SK-N-MC (cell line): ENCODE measurements at places on chromosomes 2 and 18.
A peak's percentile ranks its signal among the peaks of the same experiment; 100 is the strongest.

DNA sequence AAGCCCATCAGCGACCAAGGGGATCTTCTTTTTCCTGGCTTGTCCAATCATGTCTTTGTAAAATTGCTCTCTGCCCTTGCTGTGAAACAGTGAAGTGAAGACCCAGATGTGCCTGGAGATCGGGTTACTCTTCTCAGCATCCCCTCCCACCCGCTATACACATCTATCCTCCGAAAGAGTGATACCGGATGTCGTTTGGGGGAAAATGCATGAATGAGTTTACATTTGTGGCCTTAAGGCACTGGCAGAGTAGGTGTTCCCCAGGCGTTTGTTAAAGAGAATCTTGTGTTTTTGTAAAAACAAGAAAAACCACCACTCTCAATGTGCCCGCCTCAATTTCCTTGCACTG, 528.3 kb downstream of the CMPK2 start:
- no peak for DNase-seq

- no peak for DNase-seq
Observed at GRCh38 chr2:55877087-55877436, 46.5 kb downstream of the EFEMP1 start.

DNA sequence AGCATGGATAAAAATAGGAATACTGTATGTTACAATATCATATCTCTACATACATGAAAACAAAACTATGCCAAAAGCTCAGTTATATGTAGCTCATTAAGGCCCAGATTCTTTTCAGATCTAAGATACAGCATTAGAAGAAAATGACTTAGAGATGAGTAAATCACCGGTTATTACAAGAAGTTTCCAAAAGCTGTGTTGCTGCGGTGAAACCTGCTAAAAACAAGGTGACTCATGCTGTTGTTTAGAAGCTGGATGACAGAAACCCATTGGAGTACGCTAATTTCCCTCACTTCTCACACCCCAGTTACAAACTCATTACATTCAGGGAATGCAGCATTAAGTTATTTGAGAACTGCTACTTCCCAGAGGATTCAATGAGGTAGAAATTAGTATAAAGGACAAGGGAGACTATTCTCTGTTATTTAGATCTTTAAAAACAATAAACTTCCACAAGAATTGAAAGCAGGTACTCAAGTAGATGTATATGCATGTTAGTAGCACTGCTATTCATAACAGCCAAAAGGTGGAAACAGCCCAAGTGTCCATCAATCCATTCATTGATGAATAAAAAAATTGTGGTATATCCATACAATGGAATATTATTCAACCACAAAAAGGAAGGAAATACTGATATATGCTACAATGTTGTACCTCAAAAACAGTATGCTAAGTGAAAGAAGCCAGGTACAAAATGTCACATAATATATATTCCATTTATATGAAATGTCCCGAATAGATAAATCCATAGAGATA, 32.6 kb downstream of the RBKS start:
- DNase-seq: no peak

- DNase-seq: no peak
Observed at GRCh38 chr2:182652326-182652725, 63.7 kb upstream of the DNAJC10 start.

- no peak for DNase-seq
Observed at GRCh38 chr18:50152900-50153299, 42.0 kb downstream of the MYO5B start.

- no peak for DNase-seq
Observed at GRCh38 chr2:74099835-74100234, 47.9 kb downstream of the BOLA3 start.

DNA sequence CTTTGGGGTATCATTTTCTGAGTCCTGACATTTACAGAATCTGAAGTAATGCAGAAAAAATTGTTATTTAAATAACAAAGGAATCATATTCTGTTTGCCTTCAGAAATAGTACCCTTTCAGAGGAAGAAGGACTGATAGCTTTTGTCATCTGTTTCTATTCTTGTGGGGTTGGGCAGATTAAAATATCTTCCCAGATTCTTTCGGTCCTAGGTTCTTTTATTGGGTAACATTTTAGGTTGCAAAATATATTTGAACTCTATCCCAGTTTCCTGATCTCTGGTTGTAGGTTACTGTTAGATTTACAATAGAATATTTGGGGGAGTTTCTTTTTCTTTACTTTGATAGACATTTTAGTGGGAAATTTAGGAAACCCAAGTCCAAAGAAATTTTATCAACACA, 550.5 kb downstream of the SPAG16 start:
- DNase-seq: no peak

GRCh38 chr2:202015471-202015870, 18.2 kb upstream of the FZD7 start:
- DNase-seq: no peak

DNA sequence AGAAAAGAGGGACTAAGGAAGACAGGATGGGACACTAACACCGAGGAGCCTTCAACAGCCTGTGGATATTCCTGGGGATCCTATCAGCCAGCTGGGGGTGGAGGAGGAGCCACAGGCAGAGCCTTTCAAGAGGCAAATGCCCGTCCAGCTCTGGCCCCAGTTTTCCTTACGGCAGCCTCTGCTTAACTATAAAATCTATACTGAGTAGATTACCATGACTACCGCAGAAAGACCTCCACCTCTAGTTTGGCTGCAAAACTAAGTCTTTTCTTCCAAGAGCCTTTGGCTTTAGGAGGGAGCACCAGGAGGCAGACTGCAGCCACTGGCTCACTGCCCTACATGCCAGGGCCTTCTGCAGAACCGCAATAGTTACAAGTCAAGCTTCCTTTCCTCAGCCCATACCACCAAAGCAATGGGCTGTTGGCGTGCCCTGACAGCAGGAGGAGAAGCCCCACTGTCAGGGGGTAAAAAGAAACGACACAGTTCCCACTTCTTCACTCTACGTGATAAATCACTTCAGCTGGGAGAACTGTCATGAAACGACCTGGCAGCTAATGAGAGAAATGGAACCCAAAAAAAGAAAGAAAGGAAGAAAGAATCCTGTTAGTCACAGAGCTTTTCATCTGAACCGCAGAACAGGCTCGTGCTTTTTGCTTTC, 25.1 kb upstream of the CREB1 start:
- DNase-seq: no peak

- no peak for DNase-seq
Observed at GRCh38 chr2:164046040-164046439, 310.2 kb upstream of the FIGN start.

DNA sequence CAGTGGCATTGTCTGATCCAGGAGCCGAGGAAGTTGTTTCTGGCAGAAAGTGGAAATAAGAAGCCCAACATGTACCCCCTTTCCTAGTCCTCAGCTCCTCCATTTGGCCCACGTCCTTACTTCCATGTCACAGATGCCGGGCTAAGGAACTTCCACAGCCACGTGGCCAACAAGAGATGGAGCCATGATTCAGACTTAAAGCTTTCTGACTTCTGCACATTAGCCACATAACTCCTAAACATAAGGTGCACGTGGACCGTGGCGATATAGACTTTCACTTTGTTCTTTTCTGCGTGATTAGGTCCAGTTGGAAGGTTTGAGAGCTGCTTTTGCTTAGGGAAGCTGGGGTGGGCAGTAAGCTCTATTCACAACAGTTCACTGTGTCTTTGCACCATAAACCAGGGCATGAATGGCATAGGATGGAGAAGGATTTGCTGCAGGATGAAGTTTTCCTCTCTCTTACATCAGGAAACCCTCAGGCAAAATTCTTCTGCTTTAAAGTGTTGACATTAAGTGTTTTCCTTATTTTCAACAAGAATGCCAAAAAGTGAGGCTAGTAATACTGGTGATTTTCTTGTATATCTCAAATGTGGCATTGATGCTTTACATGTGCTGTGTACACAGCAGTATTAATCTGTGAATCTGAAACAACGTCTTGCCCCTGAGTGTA, 61.2 kb upstream of the RBM44 start:
- DNase-seq: peak; percentile 22

GRCh38 chr18:5747678-5748077, 147.6 kb downstream of the TMEM200C start:
- DNase-seq: no peak

GRCh38 chr18:13910501-13910900, 4.8 kb downstream of the MC2R start:
- DNase-seq: no peak

GRCh38 chr2:216001216-216002100, 11.9 kb downstream of the MREG start:
- no peak for DNase-seq

- no peak for DNase-seq
Observed at GRCh38 chr18:9958861-9959399, 45.1 kb downstream of the VAPA start.

- DNase-seq: no peak
Observed at GRCh38 chr2:234496055-234496834, 636 bp downstream of the ARL4C start.

- no peak for DNase-seq
Observed at GRCh38 chr2:70570041-70570661, 16.5 kb upstream of the TGFA start.
